ENCODE measurements at places on chromosomes 2 and 18.

- DNase-seq = no peak
These were observed 37.1 kb upstream of the LINC00305 start for GRCh38 chr18:64185987-64186386.

DNA sequence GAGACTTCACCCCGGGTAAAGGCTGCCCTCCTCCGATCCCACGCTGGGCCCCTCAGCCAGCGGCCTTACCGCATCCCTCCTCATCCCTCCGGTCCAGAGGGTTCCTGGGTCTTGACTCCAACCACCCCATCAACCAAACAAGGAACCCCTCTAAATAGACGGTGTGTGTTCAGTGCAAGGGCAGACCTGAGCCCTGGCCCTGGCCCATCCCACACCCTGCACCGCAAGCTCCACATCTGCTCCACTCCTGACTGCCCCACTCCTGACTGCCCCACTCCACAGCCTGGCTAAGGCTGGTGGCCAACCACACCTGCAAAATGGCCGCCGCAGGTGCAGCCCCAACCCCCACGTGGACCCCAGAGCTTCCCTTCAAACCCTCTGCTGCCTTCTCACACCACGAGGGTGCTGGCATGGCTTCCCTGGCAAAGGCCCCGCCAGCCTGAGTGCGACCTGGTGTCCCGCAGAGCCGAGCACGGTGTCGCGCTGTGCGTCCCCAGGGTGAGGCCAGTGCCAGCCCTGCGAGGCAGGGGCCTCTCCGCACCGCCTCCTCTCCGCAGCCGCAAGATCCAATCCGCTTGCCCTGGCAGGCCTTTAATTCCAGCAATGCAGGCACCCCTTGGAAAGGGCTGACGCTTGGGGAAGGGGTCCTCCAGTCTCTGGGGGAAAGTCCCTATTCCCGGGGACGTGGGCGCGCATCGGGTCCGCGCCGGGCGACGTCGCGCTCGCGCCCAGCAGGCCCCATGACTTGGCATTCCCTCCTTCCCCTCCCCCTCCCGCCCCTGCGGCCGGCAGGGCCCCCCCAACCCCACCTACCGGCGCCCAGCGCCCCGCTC is 1.5 kb downstream of the KIF1A start:
- no peak for DNase-seq

DNA sequence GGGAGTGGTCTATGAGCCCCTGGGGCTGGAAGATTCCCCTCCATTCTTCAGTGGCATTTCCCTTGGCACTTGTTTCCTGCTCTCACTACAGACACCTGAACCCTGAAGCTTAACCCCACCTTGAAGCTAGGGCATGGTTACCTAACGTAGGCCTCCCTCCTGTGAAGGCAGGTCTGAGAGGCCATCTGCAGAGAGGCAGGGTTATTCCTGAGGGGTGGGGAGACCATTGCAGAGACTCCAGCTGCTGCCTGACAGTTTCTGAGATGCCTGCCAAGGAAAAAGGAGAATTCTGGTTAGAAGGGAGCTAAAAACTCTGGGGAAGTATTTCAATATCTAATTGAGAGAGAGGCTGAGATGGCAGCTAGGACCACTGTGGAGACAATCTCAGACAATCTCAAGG is 119.3 kb upstream of the NDUFV2 start:
- no peak for DNase-seq

DNA sequence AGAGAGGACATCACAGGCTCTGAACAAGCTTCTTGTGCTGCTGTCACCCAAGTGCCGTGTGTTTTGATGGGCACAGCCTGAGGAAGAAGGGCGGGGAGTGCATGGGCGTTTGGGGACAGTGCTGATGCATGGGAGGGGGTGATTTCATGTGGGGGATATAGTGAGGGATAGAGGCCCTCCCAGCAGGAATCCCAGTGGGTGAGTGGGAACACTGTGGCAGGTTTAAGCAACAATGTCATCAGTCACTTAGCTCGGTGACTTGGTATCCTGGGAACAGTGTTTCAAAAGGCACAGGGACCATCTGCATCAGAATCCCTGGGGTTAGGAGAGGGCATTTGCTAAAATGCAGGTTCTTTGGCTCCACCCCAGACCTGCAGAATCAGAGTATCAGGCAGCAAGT is 609 bp downstream of the SIGLEC15 start:
- no peak for DNase-seq

DNA sequence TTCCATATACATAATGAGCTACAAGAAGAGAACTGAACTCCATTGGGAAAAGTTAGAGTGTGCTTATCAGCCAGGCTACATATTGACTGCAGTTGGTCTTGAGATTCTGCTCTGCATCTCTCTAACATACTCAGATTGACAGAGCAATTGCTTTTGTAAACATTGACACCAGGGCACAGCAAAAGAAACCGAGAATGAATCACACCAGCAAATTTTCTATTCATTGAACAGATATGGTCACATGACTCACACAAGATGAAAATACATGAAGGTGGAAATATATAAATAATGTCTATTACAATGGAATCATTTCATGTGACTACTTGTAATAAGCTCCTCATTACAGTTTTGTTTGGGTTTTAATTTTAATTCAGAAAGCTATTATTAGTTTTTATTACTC is 691.9 kb upstream of the TMEFF2 start:
- DNase-seq = no peak

DNA sequence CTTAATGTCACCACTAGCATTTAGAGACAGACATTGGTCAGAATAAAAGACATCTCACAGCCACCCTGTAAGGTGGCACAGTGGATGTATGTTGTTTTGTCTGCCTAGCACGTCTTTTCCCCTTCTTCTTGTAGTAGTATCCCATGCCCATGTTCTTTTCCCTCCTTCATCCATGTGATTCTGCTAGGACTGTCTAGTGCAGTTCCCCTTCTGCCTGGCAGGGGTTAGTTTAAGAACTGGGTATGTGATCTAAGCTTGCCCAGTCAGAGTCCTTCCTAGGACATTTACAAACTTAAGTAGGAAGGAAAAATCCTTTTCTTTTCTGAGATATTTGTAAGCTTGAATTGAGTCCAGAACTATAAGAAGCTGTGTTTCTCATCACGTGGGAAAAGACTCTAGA is 172.3 kb downstream of the BABAM2 start:
- DNase-seq = no peak

- DNase-seq = no peak
These were observed 84.2 kb downstream of the SOCS6 start for GRCh38 chr18:70373042-70373519.

GRCh38 chr2:100733391-100734187 is 86.3 kb upstream of the NPAS2 start:
- no peak for DNase-seq

GRCh38 chr2:205860181-205860580 is 177.9 kb downstream of the NRP2 start:
- DNase-seq = no peak

DNA sequence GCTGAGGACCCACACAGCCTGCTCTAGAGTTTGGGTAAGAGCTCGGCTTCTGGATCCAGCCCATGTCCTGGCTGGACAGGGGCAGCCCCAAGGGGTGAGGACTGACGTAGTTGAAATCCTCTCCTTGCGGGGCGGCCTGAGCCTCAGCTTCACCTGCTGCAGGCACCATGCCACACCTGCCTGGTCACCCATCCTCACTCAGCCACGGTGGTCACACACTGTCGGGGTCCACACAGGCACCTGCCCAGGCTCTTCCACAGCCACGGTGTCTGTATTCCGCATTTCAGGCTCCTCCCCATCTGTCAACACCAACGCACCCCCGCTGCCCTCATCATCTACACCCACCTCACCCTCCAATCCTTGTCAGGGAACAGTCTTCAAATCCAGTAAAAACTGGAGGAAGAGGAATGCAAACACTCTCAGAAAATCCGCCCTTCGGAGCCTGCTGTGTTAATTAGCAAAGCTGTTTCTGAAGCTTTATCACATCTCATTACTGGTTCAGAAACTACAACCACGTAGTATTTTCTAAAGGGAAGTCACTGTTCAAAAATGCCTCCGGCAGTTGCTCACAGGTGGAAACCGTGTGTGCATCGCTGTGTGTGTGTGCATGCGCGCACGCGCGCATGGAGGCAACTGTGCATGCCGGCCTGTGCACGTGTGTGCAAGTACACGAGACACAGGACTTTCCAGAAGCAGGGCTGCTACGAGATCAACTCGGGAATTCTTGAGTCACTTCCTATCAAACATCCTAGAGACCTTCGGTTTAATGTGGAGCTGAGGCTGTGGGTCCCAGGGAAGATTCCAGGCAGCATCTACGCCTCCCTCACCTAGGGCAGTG is 38.2 kb downstream of the SLC66A2 start:
- DNase-seq = no peak

DNA sequence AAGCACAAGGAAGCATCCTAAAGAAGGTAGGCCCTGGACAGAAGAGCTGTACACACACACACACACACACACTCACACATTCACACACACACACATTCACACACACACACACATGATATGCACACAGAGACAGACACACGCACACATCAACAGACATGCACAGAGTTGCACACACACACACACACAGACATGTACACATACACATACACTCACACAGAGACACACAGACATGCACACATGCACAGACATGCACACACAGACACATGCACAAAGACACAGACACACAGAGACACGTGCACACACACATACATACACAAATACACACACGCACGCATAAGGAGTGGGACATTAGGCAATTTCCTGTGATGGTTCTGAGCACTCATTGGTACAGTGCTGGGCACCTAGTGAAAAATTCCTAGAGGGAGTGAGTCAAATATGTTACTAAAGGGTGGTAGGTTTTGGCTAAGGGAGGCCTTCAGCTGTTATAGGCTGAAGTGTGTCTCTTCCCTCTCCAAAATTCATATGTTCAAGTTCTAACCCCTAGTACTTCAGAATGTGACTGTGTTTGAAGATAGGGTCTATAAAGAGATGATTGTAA is 26.4 kb downstream of the THNSL2 start:
- DNase-seq = no peak

DNA sequence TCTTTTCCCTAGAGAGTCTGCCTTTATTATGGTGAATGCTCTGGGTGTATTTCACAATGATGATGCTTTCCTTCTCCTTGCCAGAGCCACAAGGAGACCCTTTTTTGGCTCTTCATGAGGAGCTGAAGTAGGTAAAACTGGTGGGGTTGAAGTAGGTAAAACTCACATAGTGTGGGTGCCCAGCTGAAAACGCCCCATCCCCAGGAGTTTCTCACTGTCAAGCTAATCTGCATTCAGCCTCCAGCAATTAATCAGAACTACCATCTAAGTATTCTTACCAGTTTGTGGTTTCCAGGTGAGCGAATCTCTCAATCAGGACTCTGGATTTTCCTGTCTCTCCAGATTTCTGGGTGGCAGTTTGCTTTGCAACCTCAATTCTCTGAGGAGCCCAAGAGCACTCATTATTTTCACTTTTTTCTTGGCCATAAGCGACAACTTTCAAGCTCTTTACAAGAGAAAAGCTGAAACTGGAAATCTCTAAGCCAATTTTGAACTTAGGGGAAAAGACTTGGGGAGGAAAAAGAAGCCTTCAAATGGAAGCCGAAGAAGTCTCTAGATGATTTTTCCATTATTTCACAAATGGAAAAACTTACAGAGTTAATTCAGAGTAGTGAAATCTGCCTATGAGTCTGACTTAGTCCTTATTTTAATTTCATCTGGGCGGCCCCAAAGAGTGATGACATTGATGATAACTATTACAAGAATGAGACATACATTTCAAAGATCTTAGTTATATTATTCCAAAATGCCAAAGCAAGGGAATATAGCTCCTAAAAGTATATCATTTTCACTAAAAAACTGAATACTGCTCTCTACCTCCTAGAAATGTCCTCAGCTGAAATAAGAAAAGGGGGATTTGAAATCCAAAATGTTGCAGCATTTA is 121.4 kb upstream of the MAP3K20 start:
- no peak for DNase-seq

- DNase-seq = no peak
These were observed 9.9 kb downstream of the PTPN4 start for GRCh38 chr2:119769645-119770044.

GRCh38 chr2:181779288-181780021 is 99.1 kb upstream of the NEUROD1 start:
- DNase-seq = no peak

DNA sequence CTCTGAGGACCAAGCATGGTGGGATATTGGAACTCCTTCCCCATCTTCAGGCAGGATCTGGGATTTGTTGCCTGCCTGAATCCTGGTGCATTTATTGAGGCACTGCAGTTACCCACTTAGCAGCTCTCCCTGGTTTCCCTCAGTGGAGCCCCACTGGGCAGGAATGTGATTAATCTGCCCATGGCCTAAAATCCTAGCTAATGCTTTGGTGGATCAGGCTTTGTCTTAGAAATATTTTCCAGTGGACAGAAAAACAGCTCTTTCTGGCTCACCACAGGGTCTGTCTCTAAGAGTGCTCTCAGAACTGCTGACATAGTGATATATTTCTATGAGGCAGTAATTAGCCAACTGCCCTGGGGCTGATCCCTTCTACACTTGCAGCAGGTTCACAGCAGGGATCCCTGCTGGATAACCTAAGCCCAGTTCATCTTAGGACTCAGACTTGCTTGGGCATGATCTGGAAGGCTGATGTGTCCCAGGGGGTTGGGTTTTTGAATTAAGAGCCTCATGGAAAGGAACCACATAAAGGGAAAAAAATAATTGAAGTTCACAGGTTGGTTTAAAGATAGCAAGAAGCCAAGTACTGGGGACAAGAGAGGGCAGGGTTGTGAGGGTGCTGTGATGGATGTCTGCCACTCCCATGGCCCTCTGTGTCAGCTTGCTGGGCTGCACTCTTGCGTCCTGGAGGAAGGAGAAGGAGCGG is 44.3 kb upstream of the ZDBF2 start:
- no peak for DNase-seq

DNA sequence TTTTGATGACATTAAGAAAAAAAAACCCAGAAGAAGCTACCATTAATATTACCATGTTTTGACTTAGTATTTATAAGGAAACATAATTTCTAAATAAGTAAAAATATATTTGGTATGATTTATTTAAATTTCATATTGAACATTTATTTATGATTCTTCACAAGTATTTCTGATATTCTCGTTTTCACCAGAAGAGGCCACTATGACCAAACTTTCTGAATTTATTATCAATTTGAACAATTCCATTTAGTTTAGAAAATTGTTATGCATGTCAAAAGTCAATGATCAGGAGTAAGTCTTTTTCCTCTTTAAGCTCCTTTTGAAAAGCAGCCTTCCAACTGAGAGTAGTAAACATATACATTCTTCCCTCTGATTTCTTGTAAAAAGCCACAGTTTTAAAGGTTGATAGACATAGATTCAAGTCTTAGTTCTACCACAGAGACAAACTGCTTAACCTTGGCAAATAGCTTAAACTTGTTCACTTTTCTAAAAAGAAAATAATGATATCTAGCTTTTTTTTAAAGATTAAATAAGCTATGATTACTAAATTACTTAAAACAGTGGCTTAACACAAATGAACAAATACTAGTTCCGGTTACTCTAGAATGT is 329.9 kb downstream of the TRIB2 start:
- DNase-seq = no peak

- no peak for DNase-seq
These were observed 321.6 kb upstream of the HS6ST1 start for GRCh38 chr2:128640166-128640844.
